Ureter (tissue), 1 donor: ENCODE measurements at places on chromosomes 13 and 19. TPM values are rescaled to one million over a fixed set of nuclear protein-coding genes. Genes with fewer than 3 reads are reported as not detected.

GRCh38 chr13:28044608-28045007 is 55.8 kb downstream of the FLT3 start:
- no peak for DNase-seq

DNA sequence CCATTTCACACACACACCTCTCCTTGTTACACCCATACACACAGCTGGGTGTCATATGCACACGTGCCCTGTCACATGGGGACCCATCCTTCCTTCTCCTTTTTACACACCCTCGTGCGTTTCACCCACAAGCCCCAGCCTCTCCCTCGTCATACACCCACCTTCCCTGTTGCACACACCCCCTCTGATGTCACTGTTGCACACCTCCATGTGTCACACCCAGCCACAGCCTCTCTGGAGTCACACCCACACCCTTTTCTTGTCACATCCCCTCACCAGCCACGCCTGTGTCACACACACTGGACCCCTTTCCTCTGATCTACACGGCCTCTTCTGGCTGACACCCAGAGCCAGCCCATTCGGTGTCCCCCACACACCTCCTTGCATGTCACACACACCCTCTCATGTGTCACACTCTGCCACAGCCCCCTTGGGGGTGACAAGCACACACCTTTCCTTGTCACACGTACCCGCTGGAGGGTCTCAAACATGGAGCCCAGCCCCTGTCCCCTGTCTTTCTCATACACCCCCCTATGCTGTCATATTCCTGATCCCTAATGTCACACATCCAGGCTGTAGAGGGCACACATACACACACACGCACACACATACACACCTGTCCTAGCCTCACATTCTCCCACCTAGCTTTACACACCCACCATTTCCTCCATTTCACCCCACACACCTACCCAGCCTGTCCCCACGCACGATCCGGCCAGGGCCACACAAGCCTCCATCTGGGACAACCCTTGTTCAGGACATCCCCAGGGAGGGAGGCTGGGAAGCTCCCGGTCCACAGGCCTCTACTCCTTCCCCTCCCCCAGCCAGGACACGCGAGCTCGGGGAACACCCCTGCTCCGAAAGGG is 1.4 kb downstream of the NOVA2 start:
- DNase-seq = no peak

- DNase-seq = no peak
These were observed 3.0 kb downstream of the ZC3H4 start for GRCh38 chr19:47110521-47111005.

- no peak for DNase-seq
These were observed 2.9 kb upstream of the CCDC9 start for GRCh38 chr19:47253467-47253881.

The RAB4B gene
- 45.3 TPM for total RNA-seq
